ENCODE measurements at places on chromosomes 1 and 21.

DNA sequence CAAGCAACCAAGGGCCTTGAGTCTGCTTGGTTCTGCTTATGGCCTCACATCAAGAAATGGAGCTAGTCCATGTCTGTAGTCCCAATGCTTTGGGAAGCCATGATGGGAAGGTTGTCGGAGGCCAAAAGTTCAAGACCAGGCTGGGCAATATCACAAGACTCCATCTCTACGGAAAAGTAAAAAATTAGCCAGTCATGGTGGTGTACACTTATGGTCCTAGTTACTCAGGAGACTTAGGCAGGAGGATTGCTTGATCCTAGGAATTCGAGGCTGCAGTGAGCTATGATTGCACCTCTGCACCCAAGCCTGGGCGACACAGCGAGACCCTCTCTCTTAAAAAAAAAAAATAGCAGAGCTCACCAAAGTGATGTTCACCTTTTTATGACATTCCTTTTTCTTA, 80.1 kb upstream of the DNAJC6 start:
- no peak for DNase-seq

DNA sequence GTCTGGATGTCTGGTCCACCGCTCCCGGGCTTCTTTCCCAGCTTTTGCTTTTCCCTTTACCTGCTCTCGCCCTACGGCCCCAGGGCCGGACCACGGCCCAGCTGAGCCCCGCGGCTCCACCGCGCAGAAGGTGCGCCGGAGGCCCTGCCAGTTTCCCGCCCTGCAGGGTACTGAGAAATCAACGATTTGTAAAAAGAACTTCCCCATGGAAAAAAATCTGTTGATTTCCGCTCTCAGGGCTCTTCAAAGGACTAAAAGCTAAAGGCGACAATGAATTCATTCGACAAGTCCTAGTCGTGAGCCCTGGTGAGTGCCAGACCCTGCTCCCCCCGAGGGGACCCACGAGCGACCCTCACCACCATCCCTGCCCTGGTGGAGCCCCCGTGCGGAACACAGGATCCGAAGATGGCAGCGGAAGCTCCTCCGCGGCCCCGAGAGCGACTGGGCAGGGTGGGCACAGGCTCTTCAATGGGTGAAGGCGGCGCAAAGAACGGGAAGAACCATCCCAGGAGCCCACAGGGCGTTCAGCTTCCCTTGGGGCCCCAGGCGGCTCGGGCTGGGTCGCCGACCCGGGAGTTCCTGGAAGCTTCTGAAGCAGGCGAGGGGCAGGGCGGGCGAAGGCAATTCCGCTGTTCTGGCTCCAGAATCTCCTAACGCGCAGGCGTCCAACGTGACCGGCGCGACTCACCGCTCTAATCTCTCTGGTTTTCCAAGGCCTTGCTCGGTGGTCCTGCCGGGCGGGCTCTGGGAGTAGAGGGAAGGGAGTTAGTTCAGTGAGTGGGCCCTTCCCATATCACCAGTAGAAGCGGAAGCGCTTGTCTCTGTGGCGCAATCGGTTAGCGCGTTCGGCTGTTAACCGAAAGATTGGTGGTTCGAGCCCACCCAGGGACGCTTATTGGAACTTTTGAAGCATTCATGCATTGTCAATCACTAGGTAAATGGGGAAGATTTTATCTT, 6.6 kb upstream of the RNU1-2 start:
- DNase-seq, result peak; percentile 61

GRCh38 chr1:162666006-162666645, 33.9 kb downstream of the DDR2 start:
- DNase-seq, result peak; percentile 71

GRCh38 chr1:20123722-20124455, 4.6 kb upstream of the PLA2G2D start:
- DNase-seq, result no peak
